ENCODE measurements at places on chromosomes 16 and 17.

DNA sequence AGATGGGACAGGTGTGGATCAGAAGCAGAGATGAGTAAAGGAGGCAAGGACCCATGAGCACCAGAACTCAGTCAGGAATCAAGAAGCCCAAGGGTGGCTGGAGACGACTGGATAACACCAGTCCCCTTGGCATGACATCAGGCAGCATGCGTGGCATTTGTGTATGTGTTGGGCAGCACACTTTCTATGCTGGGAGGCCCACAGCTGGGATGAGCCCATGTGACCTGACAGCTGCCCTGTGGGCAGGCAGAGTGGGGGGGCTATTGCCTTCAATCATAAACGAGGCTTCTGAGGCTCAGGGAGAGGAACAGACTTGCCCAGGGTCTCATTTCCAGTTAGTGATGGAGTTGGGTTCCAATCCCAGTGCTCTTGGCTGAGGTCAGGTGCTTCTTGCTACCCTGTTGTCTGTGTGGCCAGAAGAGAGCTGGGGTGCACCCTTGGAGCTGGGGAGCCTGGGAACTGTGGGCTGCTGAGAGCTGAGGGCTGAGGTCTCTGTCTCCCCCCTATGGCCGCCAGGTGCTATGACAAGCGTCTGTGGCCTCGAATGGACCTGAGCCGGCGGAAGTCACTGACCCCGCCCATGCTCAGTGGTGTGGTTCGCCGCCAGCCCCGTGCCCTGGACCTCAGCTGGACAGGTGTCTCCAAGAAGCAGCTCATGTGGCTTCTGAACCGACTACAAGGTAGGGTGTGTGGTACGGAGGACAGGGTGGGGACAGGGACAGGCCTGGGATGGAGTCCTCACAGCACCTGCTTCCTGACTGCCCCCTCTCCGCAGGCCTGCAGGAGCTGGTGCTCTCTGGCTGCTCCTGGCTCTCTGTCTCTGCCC lies 7.1 kb upstream of the ORAI3 start:
- peak; percentile 44 for DNase-seq

- DNase-seq = no peak
Measured at GRCh38 chr17:38613525-38613980, 7.8 kb upstream of the SRCIN1 start.

- DNase-seq = no peak
Measured at GRCh38 chr17:64411999-64412771, 21.5 kb upstream of the PECAM1 start.

- DNase-seq = no peak
Measured at GRCh38 chr16:9103546-9103945, 12.1 kb downstream of the HAPSTR1 start.

DNA sequence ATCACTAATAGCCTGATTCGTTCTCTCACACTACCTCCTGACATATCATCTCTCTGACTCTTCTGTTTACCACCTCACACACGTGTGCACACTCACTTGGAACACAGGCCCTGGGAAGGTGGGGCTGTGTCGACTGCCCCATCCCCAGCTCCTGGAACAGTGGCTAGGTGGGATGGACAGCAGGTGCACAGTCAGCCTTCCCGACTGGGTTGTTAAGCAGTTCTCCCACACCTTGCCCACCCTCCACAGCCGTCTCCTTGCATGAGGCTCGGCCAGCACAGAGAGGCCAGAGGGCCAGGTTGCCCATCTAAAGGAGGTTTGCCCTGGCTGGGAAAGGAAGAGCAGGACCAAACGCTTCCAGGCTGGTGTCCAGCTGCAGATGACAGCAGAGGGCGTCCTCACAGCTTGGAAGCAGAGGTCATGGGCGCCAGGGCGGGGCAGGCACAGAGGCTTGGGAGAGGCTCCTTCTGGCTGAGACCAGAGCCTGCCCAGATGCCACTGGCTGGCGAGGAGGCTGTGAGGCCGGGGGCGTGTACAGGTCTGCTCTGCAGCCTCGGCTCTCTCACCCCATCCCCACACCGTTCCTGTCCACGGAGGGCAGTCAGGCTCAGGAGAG lies 92.8 kb downstream of the AMFR start:
- DNase-seq = no peak

Data from CD4-positive, alpha-beta T cell (primary cell).